ENCODE measurements at places on chromosomes 1 and 21. TPM values are rescaled to one million over a fixed set of nuclear protein-coding genes. Genes with fewer than 3 reads are reported as not detected.

GRCh38 chr1:74791491-74791890 is 58.5 kb downstream of the TYW3 start:
- DNase-seq = no peak

DNA sequence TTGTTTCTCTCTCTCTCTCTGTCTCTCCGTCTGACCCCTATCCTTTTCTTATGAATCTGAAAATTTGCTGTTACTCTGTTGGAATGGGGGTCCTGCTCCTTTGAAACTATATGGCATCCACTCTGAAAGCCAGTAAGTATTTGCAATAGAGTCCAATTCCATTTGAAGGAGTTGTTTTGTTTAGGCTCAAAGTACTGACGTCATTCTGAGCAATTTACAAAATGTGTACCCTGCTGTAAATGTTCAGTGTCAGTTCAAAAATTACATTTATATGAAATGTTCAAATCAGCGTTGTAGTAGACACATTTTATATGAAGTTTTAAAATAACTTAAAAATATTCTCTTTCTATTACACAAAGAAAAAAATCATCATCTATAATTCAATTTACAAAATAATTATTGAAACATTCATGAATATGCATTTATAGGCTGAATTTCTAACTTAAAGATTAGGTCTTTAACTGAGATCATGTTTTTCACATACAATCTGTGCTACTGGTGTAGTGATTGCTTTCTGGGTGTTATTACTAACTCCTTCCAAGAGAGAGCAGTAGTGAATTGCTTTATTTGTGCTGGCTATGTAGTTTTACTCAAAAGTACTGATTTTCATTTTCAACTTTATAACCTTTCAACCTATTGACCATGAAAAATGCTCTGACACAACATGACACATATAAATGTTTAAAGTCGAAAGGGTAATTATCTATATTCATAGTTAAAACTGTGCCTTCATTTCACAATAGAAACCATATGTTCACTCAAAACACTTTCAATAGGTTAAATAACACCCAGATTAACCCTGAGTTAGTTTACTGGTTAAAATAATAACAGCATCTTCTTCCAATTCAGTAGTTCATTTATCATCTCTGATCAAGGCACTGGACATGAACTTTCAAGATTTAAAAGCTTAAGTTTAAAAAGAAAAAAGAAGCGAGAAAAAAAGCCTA is 253.1 kb upstream of the ADGRL4 start:
- DNase-seq = no peak

Gene PDE9A
- 2.3 TPM for polyA plus RNA-seq

- no peak for DNase-seq
Observed at GRCh38 chr1:30787266-30787665, 29.7 kb upstream of the LAPTM5 start.

Gene SLC6A9
- polyA plus RNA-seq = not detected

Measured in immature natural killer cell (primary cell).